Activated naive CD8-positive, alpha-beta T cell treated with anti-CD3 and anti-CD28 coated beads, Interleukin-2, amount 10 ng/mL, durations not matched to agents 7 days and 5 days (primary cell): ENCODE measurements at places on chromosomes 3 and 15.

DNA sequence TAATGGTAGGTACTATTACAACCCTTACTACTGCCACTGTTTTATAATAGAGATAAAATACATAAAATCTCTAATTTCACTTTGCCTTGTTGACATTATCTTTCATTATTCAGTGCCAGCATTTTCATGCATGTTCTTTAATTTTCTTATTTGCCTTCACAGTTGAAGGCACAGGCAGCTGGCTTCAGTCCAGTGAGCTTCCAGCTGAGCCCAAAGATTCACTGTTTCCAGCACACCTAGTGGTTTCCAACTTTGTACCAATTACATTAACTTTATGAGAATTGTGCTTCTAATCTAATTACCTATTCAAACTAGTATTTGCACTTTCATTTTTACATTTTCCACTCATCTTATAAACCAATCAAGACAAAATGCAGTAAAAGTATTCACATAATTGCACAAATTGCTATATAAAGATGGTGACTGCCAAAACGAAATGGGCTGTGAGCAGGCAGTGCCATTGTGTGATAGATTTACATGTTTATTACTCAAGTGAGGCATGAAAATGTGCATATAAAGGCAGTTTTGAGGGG, 228.3 kb downstream of the MFSD1 start:
- no peak for DNase-seq

- no peak for DNase-seq
These were observed 147.8 kb upstream of the MCTP2 start for GRCh38 chr15:94083467-94084052.

GRCh38 chr3:16090024-16090423, 84.5 kb upstream of the GALNT15 start:
- DNase-seq = no peak

- DNase-seq = no peak
These were observed 11.5 kb downstream of the MUC4 start for GRCh38 chr3:195800240-195800639.

DNA sequence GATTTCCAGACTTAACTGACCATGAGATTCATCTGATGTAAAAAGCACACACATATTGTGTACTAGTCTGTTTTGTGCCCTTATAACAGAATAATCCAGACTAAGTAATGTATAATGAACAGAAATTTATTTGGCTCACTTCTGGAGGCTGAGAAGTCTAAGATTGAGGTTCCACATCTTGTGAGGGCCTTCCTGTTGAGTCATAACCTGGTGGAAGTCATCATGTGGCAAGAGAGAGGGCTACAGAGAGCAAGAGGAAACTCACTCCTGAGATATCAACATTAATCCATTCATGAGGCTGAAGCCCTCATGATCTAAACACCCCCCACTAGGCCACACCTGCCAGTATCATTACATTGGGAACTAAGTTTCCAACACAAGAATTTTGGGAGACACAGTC, 977.6 kb downstream of the MCTP2 start:
- no peak for DNase-seq

GRCh38 chr15:88658070-88658965, 19.5 kb downstream of the ISG20 start:
- DNase-seq = no peak

DNA sequence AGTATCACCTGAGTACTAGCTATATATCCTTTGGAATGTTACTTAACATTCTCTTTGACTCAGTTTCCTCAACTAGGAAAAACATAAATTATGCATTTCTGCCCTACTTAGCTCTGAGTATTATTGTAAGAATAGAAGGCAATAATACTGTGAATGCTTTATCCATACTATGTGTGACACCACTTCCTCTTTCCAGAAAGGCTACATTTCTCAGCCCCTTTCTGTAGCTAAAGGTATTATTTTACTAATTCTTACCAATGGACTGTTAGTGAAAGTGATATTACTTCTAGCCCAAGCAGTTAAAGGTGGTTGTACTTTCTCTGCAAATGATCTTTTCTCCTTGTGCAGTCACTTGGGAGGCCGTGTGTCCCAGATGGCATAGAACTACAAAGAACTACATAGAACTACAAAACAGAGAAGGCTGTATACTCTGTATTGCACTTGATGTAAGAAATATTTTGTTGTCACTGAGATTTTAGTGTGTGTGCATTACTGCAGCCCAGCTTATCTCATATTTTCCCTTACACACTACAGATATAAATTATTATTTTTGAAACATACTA, 35.1 kb downstream of the MYH15 start:
- DNase-seq = no peak

DNA sequence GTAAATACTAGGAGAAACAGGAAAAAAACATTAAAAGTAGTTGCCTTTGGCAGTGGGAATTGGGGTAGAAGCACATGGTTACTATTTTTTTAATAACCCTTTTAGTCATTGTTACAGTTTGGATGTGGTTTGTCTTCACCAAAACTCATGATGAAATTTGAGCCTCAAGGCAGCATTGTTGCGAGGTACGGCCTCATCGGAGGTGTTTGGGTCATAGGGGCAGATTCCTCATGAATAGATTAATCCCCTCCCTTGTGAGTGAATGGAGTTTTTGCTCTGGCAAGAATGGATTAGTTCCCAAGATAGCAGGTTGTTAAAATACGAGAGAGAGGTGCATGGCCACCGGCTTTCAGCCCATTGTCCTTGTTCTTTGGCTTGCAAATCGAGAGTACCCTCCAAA, 92.6 kb downstream of the LEKR1 start:
- DNase-seq = no peak

DNA sequence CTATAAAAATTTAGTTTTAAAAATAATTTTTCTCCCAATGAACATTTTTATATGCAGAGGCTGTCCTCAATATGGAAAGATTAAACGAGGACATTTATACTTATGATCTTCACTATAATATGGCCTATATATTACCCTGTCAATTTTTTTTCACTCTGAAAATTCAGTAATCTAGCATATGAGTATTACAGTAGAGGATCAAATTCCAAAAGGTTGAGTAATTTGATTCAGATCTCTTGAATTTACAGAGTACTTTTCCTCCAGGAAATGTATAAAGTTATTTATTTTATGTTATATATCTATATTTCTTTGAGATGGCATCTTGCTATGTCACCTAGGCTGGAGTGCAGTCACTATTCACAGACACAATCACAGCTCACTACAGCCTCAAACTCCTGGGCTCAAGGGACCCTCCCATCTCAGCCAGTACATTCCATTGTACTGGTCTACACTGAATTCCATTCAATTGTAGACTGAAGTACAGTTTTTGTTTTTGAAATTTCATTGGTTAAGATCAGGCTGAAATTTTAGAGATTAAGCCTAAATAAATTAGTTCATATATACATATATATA, 16.3 kb upstream of the TRPM7 start:
- DNase-seq = no peak

- no peak for DNase-seq
These were observed 45.6 kb upstream of the PIK3R4 start for GRCh38 chr3:130792246-130792645.

- DNase-seq = no peak
These were observed 107.8 kb downstream of the MYRIP start for GRCh38 chr3:39917065-39917773.

- DNase-seq = no peak
These were observed 122.2 kb upstream of the DCBLD2 start for GRCh38 chr3:99023590-99024192.

DNA sequence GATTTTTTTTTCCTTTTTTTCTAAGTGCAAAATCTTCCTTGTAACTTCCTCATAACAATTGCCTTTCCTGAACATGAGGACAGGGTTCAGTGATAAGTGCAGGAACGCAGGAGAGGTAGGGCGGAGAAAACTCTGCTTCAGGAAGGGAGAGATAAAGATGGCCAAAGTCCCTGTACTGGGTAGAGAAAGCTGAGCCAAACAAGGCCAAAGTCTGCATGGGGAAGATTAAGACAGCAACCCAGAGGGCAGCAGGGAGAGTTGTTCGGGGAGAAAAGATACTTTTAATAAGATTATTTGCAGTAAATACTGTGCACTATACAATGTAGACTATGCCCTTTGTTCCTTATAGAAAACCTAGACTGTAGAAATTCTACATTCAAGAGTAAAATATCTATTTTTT, 55.4 kb upstream of the LRRFIP2 start:
- DNase-seq = no peak

DNA sequence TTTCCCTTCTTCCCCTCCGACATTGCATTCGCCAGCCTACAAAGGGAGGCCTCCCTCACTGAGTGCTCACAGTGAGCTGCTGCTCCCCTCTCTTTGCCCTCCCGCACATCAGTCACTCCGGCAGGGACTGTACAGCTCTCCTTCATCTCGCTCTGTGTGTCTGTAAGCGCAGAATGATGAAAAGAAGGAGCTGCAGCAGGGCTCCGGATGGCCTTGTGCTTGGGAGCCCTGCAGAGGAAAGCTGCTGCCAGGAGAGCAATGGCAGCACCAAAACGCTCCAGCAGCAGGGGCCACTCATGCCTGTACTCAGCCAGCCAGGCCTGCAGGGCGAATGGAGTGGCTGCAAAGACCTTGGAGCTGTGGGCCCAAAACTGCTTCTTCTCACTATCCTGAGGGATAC, 107.0 kb upstream of the NSMCE3 start:
- no peak for DNase-seq

DNA sequence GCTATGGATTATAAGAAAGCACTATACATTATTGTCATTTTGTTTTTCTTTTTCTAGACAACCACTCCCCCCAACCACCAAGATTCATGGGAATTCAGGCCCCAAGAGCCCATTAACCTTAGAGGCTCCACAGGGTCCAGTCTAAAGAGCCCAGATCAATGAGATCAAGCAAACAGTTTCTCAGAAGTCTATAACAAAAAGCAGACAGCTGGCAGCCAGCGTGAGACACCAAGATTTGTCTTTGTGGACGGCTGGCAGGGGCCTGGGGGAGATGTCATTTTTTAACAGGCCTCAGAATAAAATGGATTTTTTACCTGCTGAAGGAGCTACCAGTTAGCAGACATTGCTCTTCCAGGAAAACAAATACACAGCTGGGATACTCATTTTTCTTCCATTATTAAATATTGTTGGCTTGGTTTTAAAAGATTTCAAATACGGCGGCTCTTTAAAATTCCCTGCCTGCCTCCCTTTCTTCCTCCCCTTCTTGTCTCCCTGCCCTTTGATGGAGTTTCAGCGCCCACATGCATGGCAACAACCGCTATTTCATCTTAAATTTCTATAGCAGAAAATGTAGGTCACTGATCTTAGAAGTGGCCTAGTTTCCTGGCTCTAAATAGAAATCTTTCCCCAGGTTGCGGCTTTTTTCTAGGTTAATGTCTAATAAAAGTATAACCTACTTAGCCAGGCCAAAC, 130.6 kb downstream of the FAM174B start:
- DNase-seq = no peak

- DNase-seq = no peak
These were observed 1056.4 kb downstream of the NTRK3 start for GRCh38 chr15:87200149-87200548.

GRCh38 chr3:30012941-30013543, 593.4 kb upstream of the TGFBR2 start:
- DNase-seq = no peak

DNA sequence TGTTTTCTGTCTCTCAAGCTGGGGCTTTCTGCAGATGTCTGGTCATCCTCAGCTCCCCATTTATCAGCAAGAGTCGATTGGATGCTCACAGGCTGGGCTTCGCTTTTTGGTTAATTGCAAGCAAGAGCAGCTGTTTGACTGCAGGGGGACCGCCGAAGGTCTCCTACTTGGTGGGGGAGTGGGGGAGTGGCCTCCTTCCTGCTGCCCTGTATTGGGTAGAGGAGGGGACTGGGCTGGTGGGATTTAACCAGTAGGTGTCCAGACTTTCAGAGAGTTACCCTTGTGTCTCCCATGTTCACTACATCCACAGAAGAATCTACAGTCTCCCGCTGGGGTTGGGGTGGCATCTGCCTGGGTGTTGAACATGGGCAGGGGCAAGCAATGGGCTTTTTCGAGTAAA, 78.7 kb downstream of the PLXNA1 start:
- no peak for DNase-seq

DNA sequence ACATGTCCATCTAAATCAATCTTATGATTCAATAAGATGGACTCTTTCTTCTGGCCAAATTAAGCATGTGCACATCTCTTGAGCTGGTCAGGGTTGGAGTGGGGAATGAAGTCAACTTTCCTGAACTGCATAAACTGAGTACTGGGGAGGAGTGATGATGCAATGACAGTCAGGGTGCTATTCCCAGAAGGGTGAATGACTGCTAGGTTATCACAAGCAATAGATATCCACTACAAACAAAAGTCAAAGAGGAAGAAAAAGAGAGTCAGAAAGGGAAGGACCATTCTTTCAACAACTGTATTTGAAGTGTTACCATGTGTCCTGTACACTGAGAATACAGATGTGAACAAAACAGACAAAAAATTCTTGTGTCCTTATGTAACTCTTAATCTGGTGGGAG, 70.0 kb downstream of the ALCAM start:
- DNase-seq = no peak

GRCh38 chr3:119125742-119126504, 20.0 kb upstream of the TEX55 start:
- DNase-seq = no peak

DNA sequence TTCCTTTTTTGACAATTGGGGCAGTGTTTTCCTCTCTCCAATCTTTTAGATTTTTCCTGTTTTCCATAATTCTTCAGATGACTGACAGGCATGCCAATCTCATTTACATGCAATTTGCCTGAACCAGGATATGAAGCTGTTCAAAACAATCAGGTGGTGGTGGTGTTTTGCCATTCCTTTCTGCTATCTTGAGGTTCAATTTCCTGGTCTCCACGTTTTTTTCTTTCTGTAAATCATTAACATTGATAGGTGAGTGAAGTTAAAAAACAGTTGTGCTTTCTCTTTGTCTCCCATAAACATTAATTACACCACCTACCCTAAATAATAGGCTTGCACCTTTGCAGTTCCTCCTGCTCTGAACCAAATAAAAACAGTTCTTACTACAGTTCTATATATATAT, 49.1 kb downstream of the C2CD4A start:
- no peak for DNase-seq

- no peak for DNase-seq
These were observed 334.8 kb downstream of the NAALADL2 start for GRCh38 chr3:175193815-175194518.

GRCh38 chr3:42499478-42499871, 3.0 kb upstream of the VIPR1 start:
- DNase-seq = peak; percentile 16

- no peak for DNase-seq
These were observed 350.9 kb upstream of the POU1F1 start for GRCh38 chr3:87627316-87627715.

GRCh38 chr3:18201315-18201714, 223.8 kb downstream of the SATB1 start:
- DNase-seq = no peak

GRCh38 chr3:146970236-146970635, 365.1 kb upstream of the PLSCR5 start:
- DNase-seq = no peak
